ENCODE measurements at places on chromosomes 11 and 22. TPM values are rescaled to one million over a fixed set of nuclear protein-coding genes. Genes with fewer than 3 reads are reported as not detected.

PRR33 gene
- not detected for total RNA-seq

OLFML1 gene
- 27.2 TPM for total RNA-seq

CYP2D6 gene
- total RNA-seq = 2.0 TPM

SEPTIN3 gene
- 35.5 TPM for total RNA-seq

GRCh38 chr22:41043722-41044121 lies 48.7 kb upstream of the EP300 start:
- no peak for DNase-seq

DNA sequence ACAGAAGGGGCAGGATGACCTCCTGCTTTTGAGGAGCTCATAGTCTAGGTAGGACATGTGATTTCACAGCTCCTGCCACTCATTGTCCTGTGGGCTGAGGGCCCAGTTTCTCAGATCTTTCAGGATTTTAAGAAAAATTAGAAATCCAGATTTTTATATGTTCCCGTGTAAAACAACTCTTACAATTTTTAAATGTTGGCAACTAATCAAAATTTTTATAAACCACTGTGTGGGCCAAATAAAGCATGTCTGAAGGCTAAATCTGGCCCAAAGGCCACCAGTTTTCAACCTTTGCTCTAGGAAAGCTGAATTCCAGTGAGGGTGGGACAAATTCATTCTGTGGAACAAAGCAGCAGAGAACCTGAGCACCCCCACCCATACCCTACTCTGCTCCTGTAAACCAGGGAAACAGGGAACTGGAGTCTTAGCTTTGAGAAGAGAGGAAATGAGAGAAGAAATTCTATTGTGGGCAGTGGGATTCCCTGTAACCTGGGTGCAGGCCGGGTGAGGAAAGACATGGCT lies 20.6 kb downstream of the LRRC32 start:
- peak; percentile 28 for DNase-seq

DNA sequence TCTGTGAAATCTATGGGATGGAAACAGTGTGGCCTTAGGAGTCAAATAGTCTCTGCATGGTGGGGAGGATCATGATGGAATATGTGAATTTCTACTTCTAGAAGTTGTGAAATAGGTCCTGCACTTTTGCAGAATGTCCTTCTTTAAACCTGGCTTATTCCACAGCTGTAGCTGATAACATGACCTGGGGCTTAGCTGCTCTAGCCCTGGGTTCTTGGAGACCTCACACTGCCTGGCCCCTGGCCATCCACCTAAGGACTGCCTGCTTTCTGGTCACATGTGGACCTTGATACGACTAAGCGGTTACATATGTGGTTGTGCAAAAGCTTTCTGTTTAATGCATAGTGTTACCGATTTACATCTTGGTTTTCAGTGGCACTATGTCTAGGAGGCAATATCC lies 88.2 kb downstream of the SWAP70 start:
- no peak for DNase-seq

- DNase-seq = no peak
Observed at GRCh38 chr11:114664641-114665040, 13.7 kb upstream of the NXPE2 start.

DNA sequence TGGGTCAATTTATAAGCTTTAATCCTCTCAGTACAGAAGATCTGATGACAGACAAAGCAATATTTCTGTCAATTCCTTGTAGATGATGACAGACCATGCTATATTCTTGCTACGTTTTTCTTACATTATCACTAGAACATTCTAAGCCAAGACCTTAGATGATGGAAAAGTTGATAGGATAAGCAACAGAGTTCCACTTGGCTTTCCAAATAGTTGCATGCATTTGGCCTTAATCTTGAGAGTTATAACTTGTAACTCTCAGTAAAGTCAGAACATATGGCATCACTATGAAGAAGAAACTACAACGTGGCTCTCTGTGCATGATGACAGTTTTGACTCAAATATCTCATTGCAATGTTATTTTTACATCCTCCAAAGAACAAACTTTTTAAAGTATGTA lies 544.3 kb upstream of the LRRC4C start:
- no peak for DNase-seq

DNA sequence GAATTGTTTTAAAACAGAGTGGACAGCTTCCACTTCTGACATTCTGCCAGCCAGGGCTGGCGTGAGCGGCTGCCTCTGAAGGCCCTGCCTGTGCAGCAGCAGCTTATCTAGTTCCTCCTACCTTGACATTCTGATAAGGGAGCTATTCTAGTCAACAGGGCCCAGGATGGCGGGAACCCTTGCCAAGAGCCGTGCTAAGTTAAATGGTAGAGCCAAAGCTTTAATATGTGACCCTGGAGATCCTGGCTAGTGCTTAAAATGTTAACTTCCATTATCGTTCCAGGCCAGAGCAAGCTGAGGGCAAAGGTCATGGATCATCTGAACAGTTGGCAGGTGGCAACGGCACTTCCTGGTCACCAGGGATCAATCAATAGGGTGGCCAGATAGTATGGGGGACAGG lies 3.5 kb downstream of the KCNJ5 start:
- no peak for DNase-seq

GRCh38 chr11:121058941-121059340 lies 35.0 kb downstream of the TBCEL start:
- no peak for DNase-seq

DNA sequence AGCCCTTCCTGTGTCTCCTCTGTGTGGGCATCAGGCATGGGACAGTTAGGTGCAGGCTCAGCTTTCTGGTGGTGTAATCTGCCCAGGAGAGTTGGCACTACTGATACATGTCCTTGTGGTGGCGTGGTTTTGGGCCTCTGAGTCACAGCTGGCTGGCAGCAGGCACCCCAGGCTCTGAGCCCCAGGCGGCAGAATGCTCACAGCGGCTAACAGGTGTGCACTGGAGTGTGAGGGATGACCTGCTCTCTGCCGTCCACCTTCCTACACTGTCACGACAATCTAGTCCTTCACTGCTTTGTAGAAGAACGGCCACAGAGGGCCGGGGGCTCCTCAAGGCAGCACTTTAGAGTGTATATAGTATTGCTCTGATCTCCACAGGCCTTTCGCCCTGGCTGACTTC lies 100.3 kb upstream of the PITPNB start:
- peak; percentile 54 for DNase-seq

Measured in sciatic nerve (tissue), 2 donors.